ENCODE measurements at places on chromosomes 12 and 14.

DNA sequence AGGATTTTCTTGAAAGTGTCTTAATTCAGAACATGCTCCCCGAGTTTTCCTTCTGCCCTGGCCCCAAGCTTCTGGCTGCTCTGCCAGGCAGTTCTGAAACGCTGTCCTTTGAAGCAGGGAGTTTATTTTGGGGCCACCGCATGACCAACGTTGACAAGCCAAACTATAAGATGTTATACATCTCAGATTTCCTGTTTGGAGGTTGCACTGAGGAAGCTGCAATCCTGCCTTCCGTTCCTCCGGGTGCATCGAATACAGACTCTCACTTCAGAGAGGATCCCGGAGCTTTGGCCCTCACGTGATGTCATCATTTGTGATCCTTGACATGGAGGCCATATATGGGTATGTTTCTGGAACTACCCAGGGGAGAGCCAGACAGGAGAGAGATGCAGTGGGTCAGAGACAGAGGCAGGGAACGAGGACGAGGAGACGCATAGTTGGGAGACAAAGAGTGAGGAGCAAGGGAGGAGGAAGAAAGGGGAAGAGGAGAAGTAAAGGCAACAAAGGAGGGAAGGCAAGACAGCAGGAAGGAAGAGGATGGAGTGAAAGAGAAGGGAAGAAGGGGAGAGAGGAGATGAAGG, at the start of gene ASB2:
Gene ASB2 (minus strand): TSS at position 94 of the 581 bp plus-strand sequence. CDS start 12,031 bp downstream, outside the sequence.
- no peak for DNase-seq

DNA sequence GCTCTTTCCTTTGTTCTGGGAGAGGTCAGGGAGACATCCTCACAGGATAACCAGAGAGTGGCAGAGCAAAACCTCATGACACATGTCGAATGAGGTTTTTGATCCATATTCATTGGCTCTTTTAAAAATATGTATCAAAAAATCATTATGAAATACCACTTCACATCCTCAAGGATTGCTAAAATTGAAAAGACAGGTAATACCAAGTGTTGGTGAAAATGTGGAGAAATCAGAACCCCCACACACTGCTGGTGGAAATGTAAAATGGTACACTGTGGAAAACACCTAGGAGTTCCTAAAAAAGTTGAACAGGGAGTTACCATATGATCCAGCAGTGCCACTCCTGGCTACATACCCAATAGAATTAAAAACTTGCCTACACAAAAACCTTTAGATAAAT, 107.8 kb upstream of the ARID2 start:
- DNase-seq = no peak

DNA sequence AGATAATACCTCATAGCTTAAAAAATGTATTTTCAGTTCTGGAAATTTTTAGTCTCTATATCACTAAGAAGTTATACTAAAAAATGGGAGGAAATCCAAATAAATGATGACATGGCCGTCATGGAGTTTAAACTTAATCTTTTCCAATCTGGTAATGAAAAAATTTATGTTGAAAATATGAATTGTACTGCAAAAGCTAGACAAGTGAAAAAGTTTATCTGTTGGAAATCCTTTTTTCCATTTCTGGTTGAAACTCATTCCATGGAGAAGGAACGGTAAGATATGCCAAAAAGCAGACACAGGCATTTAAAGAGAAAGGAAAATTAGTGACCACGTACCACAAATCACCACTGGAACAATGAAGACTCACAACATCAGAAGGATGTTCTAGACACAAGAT, 314.2 kb upstream of the PRICKLE1 start:
- no peak for DNase-seq

GRCh38 chr12:57837864-57838562, 8.5 kb downstream of the CTDSP2 start:
- DNase-seq = no peak

DNA sequence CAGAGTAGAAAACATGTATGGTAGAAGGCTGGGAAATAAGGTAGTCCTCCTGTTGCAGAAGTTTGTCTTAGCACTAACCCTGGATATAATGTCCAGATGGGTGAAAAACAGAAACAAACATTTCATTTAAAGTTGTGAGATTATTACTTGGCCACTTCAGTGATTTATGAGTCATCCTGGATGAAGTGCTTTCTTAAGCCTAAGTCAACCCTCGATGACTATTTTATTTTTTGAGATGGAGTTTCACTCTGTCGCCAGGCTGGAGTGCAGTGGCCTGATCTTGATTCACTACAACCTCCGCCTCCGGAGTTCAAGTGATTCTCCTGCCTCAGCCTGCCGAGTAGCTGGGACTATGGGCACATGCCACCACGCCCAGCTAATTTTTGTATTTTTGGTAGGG, 10.2 kb downstream of the DLST start:
- DNase-seq = no peak

GRCh38 chr12:115172521-115172920, 488.5 kb upstream of the TBX3 start:
- no peak for DNase-seq

GRCh38 chr12:31236998-31237637, 88.8 kb downstream of the SINHCAF start:
- no peak for DNase-seq

DNA sequence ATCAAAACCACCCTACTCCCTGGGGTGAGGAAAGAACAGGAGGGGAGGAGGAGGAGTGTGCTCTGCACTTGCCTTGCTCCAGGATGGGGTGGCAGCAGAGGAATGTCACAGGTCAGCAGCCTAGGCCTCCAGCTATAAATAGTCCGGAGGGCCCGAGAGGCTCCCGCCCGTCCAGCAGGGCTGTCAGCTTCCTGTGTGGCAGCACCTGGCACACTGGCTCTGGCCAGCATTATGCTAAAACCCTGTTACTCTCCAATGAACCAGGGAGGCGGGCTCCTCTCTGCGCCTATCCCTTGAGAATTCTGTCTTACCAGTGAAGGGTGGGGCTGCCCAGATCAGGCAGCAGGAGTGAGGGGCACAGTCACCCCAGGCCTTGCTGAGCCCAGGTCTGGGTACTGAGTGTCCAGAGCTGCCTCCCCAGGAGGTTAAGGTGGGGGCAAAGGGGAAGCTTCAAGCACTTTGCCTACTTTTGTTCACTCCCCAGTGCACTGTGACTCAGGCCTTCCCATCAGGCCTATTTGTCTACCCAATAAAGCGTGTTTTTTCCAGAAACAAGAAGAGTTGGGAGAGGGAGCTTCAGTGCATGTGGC, 1.2 kb upstream of the COX14 start:
- no peak for DNase-seq

DNA sequence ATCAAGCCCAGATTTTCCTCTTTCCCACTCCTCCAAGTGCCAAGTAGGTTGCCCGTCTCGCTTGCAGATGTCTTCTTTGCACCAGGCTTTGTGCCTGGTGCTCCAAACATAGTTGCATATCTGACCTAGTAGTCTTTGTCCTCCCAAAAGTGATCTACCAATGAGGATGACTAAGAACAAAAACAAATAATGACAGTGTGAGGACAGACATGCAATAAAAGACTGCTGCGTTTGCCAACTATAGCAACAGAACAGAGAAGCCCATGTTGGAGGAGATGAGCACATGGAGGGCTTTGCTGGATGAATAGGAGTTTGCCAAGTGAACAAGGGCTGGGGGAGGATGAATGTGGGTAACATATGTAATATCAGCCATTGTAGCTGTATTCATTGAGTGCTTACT, 15.6 kb downstream of the DTX1 start:
- no peak for DNase-seq

DNA sequence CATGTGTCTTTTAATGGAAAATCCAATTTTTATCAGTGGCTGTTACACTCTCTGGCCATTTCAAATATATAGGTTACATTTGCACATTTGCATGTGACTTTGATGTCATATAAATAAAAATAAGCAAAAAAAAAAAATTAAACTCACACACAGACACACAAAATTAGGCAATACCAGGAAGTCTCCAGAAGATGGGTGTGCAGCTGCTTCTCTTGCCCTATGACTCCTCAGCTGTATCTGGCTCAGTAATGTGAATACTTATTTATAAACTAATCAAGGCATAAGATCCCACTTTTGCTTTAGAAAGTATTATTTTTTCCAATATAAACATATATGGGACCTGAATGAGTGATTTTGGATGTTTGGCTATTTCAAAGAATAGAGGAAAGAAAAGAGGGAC, 461.1 kb downstream of the LRIG3 start:
- no peak for DNase-seq

DNA sequence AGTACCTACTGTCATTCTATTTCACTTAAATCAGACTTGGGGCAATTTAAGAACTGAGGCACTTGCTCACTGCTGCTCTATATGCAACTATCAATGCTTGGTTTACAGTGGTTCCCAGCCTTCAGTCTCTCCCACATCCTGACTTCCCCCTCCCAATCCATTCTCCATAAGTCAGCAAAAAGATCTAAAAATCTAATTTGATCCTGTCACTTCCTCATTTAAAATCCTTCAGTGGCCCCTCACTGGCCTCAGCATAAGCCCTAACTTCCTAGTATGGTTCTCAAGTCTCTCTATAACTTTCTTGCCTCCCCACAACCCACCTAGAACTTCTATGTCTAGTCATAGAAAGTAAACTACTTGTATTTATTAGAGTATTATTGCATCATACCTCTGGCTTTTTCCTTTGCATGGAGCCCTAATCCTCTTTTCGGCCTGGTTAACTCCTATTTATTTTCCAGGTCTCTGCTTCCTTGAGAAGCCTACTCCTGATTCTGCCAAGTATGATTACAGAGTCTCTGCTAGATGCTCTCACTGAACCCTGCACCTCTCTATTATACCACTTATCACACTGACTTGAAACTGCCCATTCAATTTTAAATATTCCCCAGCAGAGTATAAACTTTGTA, 130.6 kb downstream of the RALGAPA1 start:
- no peak for DNase-seq

GRCh38 chr12:5901416-5901815, 43.6 kb downstream of the ANO2 start:
- DNase-seq = no peak

- DNase-seq = no peak
Measured at GRCh38 chr12:42583016-42583415, 6.5 kb downstream of the PRICKLE1 start.

All from T follicular helper cell (primary cell).